NCI-H1436 (cell line): ENCODE measurements at places on chromosomes 11 and 22.

DNA sequence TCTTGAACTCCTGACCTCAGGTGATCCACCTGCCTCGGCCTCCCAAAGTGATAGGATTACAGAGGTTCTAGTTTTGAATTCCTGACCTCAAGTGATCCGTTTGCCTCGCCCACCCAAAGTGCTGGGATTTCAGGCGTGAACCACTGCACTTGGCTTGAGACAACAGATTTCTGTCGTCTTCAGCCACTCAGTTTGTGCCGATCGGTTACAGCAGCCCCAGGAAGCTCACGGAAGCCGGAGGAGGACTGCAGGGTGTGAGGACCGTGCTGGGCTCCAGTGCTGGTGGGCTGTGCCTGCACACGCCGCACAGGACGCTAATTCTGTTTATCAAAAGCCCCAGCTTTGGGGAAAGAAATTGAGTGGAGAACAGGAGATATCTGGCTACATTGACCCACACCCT lies 82.0 kb downstream of the CELSR1 start:
- DNase-seq = no peak

- no peak for DNase-seq
Measured at GRCh38 chr11:118804094-118804493, 13.1 kb upstream of the DDX6 start.

DNA sequence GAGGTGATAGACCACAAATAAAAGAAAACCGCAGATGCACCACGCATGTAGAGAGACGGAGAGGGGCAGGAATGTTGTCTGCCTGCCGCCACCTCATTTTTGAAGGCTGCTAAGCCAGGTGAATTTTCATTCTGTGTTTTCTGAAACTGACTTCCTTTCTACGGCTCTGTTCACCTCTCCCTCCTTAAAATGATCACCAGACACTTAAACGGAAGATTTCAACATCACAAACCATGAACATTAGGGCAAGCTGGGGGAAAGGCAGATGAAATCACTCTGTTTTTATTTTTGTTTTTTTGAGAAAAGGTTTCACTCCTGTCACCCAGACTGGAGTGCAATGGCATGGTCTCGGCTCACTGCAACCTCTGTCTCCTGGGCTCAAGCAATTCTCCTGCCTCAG lies 232.4 kb downstream of the MIAT start:
- DNase-seq = no peak

- no peak for DNase-seq
Measured at GRCh38 chr11:26283852-26284408, 48.0 kb upstream of the ANO3 start.

DNA sequence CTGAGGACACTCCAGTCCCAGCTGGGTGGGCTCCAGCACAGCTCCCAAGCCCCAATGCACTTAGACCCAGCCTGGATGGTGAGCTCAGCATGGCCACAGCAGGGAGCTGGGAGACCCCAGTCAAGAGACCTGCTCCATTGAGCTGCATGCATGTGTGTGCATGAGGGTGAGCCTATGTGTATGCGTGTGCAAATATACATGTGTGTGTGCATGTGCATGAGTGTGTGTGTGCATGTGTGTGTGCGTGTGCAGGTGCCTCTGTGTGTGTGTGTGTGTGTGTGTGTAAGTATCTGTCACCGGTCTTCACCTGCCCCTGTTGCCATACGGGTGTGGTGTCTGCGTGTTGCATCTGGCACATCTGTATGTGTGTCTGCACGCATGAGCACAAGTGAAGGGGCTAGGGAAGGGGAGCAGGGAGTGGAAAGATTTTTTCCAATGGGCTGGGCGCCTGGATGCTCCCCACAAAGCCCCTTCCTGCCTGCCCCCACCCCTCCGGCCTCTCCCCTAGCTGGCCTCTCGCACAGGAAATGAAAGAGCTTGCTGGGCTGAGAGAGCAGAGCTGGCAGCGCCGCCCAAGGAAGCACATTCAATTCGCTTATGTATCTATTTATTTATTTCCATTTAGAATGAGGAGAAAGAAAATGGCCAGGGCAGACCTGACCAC lies 4.1 kb downstream of the TSPAN32 start:
- no peak for DNase-seq
